RPMI7951 (cell line): ENCODE measurements at places on chromosomes 1 and 21. TPM values are rescaled to one million over a fixed set of nuclear protein-coding genes. Genes with fewer than 3 reads are reported as not detected.

- peak; percentile 73 for DNase-seq
These were observed 1.1 kb upstream of the CIART start for GRCh38 chr1:150281221-150281757.

DNA sequence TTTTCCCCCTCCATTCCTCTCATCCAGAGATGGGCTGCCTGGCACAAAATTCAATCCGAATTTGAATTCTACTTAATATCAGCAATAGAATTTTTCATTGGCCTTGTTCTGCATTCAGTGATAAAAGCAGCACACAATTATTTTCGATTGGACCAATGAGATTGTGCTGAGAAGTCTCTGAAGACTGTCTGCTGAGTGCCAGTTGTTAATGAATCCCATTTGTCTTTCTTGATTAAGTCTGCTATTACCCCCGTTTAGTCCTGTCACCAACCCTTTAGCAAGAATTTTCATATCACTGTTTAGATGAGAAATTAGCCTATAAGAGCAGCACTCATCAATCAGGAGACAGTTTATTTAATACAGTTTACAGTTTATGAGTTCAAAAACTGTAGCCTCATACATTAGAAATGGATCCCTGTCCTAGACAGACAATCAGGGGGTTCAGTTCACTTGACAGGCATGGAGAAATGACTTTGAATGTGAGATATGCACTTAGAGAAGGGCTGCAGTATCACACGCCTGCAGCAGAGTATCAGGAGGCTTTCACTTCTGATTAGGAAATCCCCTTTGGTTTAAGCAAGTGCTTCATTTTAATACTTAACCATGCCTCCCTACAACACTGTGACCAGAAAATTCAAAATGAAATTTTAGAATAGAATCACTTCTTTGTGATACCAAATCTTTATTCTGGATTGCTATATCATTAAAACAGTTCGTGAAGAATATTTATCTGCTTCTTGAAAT is 304.7 kb upstream of the PTBP2 start:
- DNase-seq = peak; percentile 35

DNA sequence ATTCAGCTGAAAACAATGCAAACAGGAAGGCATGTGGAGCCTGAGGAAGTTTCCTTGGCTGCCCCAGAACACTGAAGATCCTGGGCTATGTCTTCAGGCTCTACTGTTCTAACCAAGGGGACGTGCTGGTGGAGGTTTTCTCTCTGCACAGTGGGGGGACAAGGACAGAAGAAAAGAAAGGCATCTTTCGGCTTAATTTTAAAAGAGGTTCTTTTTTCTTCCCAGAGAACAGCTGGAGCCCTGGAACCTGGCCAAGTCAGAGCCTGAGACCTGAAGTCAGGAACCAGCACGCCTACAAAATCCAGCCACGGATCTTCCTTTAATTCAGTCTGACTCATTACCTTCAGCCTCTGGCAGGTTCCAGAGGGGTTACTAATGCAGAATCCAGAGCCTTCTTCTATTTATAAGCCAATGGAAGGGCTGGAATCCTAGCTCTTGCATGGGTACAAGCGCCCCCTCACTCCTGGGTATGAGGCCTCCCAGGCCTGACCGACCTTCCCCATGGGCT is 19.8 kb downstream of the CTNNBIP1 start:
- peak; percentile 95 for DNase-seq

DNA sequence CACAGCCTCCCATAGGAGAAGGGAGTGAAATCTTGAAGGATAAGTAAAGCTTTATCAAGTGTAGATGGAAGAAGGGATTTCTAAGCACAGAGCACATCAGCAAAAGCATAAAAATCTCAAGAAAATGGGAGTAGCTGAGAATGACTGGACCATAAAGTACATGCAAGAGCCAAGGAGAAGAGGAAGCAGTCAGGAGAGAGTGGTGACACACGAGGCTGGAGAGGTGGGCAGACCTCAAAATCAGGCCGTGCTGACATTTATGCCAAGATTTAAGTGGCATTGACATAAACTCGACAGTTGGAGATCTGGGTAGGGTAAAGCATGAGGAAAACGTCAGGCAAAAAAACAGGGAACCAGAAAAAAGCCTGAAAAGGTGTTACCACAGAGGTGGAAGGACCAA is 62.3 kb downstream of the GFI1 start:
- no peak for DNase-seq

- DNase-seq = no peak
These were observed 454.6 kb upstream of the RUNX1 start for GRCh38 chr21:35503671-35504070.

- DNase-seq = peak; percentile 14
These were observed 99.6 kb upstream of the CACNA1E start for GRCh38 chr1:181383695-181384094.

DNA sequence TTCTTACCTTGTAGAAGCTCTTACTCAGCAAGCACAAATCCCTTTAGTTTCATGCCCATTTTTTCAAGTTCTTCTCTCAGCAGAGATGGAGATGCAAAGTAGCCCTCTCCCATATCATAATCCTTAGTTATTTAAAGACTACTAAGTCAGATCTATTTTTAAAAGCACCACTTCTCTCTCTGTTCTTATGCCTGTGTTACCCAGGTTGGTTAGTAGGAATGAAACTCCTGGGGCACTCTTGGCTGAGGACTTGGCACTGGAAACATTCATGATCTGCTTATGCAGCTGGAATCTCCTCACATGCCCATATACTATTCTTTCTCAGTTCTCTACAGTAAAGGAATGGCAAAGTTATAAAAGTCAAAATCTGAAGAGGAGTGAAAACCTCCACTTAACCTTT is 51.9 kb upstream of the PPP2R5A start:
- no peak for DNase-seq

DNA sequence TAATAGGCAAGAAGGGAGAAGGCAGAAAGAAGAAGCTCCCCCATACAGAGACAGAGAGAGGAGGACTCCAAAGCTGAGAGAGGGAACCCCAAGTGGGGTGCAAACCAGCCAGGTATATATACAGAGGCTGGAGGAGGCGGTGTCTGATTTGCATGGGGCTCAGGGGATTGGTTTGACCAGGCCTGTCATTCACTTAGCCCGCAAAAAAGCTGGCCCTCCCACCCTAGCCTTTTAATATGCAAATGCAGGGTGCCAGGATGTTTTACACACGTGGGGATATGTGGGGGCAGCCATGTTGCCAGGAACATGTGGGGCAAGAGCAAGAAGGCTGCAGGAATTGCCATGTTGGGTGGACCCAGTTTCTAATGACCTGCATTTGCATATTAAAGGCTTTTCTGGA is 37.0 kb upstream of the TENT5B start:
- no peak for DNase-seq

- DNase-seq = no peak
These were observed 6.8 kb downstream of the CDC14A start for GRCh38 chr1:100359139-100359538.

- DNase-seq = peak; percentile 20
These were observed 123.0 kb downstream of the NAV1 start for GRCh38 chr1:201661823-201662359.

GRCh38 chr1:22090867-22091266 is 38.4 kb downstream of the CDC42 start:
- DNase-seq = no peak

GRCh38 chr1:204112876-204113730 is 38.7 kb downstream of the ETNK2 start:
- DNase-seq = no peak

DNA sequence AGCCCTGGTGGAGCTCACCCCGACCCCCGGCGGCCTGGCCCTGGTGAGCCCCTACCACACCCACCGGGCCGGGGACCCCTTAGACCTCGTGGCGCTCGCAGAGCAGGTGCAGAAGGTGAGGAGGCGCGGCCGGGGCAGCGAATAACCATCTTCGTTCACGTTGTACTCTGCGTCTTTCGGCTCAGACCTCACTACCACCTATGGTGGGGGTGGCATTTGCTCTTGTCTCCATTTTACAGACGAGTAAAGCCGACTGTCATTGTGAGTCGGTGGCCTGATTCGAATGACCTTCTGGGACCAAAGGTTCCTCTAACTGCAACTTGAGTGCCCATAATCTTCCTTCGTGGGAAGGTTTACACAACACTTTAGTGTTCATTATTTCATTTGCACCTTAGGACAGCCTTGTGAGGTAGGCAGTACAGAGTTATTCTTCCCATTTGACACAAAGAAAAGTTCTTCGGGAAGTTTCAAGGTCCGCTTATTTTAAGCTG is 506 bp downstream of the C1orf50 start:
- no peak for DNase-seq

The ZNF697 gene
- total RNA-seq = 6.6 and 6.7 TPM in 2 replicates

The MT1HL1 gene
- total RNA-seq = not detected in 2 replicates

The PLA2G2A gene
- total RNA-seq = not detected in 2 replicates

The SRSF11 gene
- total RNA-seq = 81.1 and 103 TPM in 2 replicates
